ENCODE measurements at places on chromosomes 3 and 15.

DNA sequence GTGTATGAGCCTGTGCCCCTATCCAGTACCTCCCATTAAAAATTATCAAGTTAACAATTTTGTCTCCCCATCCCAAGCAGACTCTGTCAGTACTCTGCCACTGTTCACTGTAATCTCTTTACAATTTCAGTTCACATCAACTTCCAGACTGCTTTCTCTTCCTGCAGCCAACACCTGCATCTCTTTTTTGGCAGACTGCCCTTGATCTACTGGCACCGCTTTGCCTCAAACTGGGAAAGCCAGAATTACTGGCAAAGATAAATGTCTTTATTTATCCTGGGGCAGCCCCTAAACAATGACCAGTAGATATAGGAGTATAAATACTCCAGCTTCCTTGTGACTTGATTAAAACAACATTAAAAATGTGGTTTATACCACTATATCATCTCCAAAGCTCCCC, 494.1 kb downstream of the ZNF385D start:
- DNase-seq: no peak

DNA sequence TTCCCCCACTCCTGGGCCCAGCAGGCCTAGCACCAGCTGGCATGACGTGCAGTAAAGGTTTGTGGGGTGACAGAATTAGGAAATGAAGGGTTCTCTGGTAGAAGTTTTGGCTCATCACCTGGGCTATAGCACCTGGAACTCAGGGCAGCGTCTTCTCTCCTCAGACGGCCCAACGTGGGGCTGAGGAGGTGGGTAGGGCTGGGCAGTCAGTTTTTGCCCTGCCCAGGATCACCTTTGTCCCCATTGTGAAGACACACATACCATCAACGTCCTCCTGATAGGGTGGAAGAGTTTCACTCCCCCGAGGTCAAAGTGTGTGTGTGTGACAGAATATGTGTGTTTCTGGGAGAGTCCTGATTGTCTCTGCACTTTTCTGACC, 12.1 kb downstream of the KBTBD13 start:
- DNase-seq: no peak

DNA sequence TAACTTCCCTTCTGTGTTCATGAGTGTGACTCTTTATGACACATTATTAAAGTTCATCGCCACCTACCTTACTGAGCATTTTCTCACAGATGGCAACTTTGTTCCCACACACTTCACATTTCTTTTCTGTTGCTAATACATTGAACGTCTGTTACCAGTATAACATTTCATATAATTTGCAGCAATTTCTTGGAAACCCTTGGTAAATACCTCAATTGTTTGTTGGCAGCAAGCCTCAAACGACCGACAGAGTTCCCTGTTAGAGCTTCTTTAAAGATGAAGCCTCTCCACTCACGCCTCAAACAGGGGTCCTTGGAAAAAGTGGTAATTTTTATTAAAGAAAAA, 3.2 kb upstream of the CHSY1 start:
- DNase-seq: no peak

DNA sequence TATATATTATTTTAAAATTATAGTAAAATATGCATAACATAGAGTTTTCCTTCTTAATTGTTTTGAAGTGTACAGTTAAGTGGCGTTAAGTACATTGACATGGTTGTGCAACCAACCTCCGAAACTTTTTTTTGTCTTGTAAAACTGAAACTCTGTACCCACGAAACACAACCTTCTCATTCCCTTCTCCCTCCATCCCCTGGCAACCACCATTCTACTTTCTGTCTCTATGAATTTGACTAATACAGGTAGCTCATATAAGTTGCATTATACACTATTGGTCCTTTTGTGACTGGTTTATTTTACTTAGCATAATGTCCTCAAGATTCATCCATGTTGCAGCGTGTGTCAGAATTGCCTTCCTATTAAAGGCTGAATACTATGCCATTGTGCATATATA, 179.4 kb downstream of the SATB1 start:
- no peak for DNase-seq

DNA sequence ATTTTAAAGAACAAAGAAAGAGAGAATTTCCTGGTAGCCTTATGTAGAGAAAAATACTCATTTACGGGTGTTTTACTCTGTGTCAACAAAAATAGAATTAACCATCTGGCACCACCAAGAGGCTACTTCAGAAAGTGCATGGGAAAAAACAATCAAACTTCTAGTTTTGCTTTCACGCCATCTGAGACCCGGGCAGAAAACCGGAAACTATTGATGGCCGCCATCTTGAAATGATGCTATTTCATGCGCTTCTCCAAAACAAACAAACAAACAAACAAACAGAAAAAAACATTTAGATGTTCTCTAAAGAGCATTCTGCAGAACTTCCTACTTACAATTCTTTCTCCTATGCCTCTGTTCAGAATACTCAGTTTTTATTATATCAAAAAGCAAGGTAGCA, 49.4 kb upstream of the SYNPR start:
- peak; percentile 5 for DNase-seq

DNA sequence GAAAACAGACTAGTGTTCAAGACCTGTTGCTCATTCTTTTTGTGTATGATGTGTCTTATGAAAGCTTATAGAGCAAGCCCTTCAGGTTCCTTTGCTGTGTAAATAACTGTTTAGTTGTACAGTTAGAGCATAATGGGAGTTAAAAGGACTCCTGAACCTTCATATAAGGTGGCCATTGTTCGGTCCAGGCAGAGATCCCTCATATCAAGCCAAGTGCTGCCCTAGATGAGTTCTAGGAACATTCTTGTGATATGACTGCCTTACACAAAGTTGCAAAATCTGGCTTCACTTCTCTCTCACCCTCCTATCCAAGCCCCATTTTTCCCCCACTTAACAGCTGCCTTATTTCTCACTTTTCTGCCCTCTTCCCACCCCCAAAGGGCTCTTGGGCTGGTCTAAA, 26.9 kb downstream of the GYG1 start:
- DNase-seq: no peak

DNA sequence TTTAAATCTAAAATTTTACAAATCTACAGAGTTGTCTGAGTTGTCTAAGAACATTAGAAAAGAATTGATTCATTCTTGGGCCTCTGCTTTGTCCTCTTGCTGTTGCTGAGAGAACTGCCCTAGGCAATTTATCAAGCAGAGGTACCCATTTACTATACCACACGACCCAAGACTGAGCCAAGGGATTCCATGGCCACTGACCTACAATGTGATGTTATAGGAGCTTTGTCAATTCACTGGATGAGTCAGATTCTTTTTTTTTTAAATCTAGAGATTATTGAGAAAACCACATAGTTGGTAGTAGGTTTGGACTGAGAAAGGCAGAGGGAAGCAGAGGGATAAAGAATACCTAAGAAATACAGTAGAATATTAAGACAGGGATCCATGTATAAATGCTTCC, 55.3 kb downstream of the TRAT1 start:
- DNase-seq: no peak

DNA sequence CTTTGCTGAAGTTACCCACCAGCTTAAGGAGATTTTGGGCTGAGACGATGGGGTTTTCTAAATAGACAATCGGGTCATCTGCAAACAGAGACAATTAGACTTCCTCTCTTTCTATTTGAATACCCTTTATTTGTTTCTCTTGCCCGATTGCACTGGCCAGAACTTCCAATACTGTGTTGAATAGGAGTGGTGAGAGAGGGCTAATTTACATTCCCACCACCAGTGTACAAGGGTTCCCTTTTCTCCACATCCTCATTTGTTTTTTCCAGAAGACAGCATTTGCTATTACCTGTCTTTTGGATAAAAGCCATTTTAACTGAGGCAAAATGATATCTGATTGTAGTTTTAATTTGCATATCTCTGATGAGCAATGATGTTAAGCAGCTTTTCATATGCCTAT, 329.9 kb upstream of the TPRG1 start:
- DNase-seq: no peak

- no peak for DNase-seq
Measured at GRCh38 chr3:29486096-29486495, 205.2 kb downstream of the RBMS3 start.

- no peak for DNase-seq
Measured at GRCh38 chr15:71792521-71792920, 17.8 kb upstream of the NR2E3 start.

GRCh38 chr3:101634591-101635196, 42.2 kb downstream of the ZBTB11 start:
- no peak for DNase-seq

DNA sequence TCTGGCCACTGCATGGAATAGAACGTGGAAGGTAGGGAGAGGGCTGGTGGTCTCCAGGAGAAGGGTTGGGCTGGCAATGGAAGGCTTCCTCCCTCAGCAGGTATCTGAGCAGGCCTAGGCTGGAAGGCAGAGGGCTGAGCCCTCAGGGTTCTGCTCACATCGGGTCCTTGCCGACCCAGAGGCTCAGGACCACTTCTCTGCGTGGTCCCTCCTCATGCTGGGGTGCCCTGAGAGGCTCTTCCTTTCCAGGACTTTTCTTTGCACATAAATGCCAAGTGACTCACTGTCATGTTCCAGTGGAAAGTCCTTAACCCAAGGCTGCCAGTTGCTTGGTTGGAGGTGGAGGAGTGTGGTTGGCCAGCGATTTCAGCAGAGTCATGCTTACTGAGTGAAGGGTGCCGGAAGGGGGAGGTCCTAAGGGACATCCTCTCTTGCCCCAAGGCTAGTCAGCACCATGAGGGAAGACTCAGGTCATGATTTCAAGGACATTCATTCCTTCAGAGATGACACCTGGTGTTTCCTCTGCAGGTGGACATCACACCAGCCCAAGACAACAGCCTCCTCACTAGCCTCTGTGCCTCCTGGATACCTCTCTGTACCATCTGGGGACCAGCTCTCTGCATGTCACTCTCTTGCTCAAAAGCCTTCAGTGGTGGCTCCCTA, 8.2 kb downstream of the SLC6A6 start:
- peak; percentile 61 for DNase-seq

DNA sequence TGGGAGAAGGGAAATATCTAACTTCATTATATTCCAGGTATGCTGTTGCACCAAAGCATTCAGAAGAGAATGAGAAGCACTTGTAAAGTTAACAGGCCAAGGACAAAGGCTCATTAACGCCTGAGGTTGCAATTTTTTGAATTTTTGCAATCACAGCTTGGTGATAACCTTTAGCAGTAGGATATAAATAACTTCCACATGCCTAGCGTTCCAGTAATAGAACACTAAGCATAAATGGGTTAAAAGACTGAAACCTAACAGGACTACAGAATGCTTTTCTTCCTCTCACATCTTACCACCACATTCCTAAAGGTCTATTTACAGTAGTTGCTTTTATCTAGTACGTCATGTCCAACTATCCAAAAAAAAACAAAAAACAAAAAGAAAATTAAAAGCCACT, 57.4 kb upstream of the IMPG2 start:
- no peak for DNase-seq

DNA sequence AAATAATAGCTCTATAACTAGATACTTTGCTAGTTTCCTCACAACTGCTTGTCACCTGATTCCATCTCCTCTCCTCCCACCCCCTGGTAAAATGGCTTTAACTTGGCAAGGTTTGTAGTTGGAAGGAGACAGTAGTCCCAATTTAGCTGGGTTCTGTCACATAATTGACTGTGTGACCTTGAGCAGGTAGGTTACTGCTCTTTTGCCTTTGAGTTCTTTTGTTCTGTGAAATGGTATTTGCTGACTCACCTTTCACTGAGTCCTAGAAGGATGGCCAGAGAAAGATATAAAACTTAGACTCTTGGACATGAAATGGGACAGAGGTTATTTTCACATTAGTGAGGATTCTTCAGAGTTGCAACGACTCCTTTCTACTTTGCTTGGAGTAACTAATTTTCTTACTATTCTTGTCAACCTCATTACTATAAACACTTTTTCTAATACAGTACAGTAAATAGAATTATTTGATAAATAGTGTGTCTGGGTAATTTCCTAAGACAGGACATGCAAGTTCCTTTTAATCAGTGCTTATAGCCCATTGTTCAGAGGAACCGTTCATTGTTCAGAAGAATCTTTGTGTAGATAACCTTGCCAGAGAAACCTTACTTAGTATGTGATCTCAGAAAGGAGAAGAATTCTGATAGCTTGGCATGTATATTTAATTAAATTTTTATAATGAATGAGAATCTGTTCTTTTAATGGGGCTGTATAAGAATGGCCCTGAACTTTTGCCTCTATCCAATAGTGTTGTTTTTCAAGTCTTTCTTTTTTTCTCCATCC, 14.3 kb downstream of the AKAP13 start:
- DNase-seq: no peak

- DNase-seq: no peak
Measured at GRCh38 chr3:187985647-187986046, 168.3 kb upstream of the LPP start.

DNA sequence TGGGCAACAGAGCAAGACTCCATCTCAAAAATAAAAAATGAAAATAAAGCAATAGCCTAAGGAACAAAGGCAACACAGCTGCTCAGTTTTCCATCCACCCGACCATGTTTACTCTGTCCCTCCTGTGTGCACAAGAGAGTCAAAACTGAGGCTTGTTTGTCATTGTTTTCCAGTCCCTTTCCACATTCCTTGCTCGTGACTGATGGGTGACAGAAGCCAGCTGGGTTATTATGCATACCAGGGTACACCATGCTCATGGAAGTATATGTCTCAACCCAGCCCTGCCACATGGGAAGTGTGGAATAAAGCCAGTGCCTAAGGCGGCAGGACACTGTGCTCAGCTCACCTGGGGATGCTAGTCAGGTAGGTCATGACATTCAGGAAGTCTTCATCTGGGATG, 49.5 kb downstream of the MCF2L2 start:
- DNase-seq: no peak

DNA sequence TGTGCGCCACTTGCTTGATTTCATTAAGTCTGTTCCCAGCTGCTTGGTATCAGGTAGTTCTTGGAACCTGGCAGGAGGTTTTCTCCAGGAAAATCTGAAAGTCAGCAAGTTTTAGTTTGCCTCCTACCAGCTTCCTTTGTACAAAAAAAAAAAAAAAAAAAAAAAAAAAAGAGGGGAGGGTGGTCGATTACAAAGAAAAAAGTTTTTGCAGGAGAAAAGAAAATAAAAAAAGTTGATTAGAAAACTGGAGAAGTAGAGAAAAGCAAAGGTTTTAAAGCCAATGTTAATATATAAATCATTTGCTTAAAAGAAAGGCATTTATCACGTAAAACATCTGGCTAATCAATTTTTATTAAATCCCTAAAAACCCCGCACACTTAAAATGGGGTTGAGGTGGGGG, 5.9 kb downstream of the EPHA3 start:
- no peak for DNase-seq

DNA sequence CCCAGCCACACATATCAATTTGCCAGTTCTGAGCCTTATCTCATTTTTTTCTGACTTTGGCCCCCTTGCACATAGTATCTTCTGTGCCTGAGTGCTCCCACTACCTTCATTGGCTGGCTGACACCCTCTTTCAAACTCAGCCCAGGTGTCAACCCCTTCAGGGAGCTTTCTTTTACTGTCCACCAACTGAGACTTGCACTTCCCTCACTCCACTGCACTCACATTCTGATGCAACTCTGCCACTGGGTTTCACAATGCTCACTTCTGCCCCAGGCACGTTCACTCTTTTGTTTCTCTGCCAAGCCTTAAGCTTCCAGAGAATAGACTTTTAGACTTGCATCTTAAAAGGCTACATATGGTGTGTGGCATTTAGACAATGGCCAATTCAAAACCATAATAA, 101.5 kb upstream of the CBLB start:
- no peak for DNase-seq

GRCh38 chr15:94692710-94693109, 461.3 kb downstream of the MCTP2 start:
- DNase-seq: no peak

All from activated naive CD4-positive, alpha-beta T cell treated with anti-CD3 and anti-CD28 coated beads for 36 hours (primary cell).